ENCODE measurements at places on chromosomes 7 and 10.

- DNase-seq: no peak
These were observed 31.5 kb downstream of the CDNF start for GRCh38 chr10:14806318-14806717.

DNA sequence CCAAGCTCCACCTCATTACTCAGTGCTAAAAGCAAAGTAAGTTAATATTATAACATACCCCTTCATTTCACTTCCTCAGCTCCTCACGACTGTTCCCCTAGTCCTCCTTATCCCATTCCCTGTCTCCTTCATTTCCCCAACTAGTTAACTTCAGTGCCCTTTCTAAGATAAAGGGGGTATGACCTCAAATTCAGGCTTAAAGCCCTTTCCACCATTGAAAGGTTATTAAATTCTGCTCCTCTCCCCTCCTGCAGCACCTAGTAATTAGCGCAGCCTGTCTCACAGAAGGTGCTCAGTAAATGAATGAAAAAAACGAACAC lies 1.0 kb downstream of the CRPPA start:
- no peak for DNase-seq

DNA sequence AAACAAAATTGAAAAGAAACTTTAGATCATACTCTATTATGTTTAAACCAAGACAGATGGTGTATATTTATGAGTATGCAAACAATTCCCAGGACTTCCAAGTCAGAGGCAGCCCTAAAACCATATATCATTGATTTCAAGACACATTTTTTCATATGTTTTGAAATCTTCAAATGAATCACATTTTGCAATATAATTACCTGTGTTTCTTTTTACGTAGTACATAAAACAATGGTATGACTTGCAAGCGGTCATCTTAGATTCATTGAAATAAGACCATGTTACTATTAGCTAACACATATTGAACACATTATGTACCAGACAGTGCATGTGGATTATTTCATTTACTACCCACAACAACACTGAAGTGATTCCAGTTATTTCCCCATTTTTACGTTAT lies 14.9 kb downstream of the SMURF1 start:
- DNase-seq: no peak

GRCh38 chr7:127571741-127572505 lies 13.5 kb downstream of the GCC1 start:
- DNase-seq: no peak

DNA sequence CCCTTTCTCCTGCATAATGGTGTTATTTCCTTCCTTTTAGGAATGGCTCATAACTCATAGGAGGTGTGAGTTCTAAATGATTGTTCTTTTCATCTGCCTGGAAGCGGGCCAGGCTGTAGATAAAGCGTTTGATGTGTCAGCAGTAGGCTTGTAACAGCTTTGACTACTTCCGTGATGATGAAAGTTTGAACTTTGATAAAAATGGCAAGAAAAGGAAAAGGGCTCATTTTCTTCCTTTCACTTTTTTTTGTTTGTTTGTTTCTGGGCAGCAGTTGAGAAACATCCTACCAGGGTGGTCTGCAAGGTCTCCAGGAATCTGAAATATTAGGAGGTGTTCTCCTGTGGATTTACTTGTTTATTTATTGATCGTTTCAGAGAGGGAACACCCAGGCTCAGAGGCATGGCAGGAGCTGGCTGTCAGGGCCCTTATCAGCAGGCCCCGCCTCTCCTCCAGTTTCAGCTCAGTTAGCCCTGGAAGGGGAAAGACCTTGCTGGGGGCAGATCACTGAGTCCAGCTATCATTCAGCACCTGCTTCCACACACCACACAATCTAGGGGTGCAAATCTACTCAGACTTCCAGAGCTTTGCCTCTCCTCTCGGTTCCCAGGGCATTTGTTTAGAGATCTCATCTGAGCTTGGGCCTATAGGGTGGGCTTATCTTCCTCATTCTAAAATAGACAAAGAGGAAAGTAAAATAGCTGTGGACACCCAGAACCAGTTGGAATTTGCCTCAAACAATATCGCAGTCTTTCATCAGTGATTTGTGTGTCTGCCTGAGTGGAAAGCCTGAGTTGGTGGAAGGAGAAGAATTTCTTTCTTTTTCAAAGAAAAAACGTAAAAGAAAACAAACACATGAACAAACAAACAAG lies 130.9 kb downstream of the BMPER start:
- no peak for DNase-seq

DNA sequence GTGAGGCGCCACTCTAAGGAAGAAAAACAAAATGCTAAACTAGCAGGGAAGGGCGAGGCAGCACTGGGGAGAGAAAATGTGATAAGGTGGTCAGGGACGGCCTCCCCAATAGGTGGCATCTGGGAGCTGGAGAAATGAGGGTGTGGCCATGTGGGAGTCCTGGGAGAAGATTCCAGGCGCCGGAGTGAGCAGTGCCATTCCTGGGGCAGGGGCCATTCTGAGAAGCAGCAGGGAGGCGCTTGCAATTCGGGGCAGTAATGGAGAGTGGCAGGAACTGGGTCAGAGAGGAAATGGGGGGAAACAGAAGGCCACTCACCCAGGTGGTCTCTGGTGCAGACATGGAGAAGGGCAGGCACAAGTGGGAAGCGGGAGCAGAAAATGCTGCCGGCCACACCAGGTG lies 61.8 kb upstream of the LRRC18 start:
- no peak for DNase-seq

DNA sequence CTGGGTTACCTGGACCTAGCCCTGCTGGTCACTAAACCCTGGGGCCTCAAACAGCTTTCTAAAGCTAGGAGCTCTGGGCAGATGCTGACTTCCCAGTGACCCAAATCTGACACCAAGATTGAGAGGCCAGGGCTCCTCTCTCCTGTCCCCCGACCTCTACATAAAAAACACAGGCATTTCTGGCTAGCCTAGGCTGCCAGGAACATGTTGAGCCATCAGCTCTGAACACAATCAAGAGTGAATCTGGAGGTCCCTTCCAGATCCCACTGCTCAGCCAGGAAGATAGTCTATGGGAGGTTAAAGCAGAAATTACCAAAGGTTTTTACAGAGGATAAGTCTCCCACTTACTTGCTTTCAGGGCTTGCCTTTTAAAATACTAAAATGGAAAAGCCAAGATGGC lies 22.1 kb upstream of the PDE1C start:
- no peak for DNase-seq

GRCh38 chr10:103512591-103513379 lies 19.3 kb downstream of the NEURL1 start:
- no peak for DNase-seq

DNA sequence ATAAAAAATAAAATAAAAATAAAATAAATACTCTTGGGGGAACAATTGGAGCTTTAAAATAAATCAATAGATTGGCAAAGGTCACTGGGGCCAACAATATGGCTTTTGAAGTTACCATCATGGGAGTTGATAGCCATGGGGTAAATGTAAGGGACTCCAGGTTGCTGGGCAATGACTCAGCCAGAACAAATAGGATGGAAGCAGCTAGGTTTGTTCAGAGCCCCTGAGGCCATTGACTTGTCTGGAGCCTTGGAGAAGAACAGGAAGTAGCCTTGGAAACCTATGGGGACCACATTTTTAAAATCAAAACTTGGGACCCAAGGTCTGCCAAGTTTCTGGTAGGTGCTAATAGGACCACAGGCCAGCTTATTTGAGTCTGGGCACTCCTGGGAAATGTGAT lies 20.2 kb upstream of the FRA10AC1 start:
- DNase-seq: no peak

- no peak for DNase-seq
These were observed 34.1 kb downstream of the LRRC20 start for GRCh38 chr10:70348228-70348850.

- no peak for DNase-seq
These were observed 43.5 kb upstream of the HSPA12A start for GRCh38 chr10:116785867-116786266.

GRCh38 chr10:71243756-71244395 lies 31.5 kb downstream of the UNC5B start:
- no peak for DNase-seq

DNA sequence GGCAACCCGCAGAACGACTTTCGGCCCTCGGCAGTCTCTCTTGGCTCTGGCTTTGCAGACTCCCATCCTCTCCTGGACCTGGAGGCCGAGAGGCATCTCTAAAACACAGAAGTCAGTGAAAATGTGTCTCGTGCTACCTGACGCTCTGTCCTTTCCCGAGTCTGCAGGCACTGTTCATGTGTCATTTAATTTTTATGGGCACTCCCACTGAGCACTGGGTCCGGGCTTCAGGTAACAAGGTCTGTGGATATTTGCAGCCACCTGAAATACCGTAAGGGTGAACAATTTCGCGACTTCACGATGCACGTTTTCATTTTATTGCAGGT lies 96.8 kb downstream of the GLRX3 start:
- DNase-seq: no peak
